ENCODE measurements at places on chromosomes 11 and 22.

DNA sequence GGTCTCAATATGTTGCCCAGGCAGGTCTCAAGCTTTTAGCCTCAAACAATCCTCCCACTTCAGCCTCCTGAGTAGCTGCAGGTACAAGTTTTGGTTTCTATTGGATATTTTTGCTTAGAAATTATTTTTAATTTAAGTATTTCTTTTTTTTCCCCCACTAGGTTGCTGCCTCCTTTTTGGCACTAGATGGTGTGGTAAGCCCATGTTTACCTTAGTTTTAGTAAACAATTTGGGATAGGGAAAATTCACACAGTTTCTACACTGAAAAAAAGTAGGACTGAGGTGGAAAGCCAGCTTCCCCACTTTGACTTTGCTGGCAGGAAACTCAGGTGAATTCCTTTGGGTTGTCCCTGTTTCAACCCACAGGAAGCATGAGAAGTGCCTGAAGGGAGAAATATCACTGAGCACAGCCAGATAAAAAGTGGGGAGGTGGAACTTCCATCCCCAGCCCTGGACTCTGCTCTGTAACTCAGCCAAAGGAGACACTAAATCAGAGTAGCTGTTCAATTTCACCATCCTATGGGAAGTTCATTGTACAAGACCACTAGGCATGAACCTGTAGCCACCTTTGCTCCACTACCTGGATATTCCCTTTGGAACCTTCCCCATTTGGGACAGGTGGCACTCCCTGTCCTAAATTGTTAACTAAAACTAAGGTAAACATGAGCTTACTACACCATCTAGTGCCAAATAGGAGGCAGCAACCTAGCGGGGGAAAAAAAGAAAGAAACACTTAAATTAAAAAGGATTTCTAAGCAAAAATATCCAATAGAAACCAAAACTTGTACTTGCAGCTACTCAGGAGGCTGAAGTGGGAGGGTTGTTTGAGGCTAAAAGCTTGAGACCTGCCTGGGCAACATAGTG is 154.4 kb upstream of the FAT3 start:
- no peak for DNase-seq

DNA sequence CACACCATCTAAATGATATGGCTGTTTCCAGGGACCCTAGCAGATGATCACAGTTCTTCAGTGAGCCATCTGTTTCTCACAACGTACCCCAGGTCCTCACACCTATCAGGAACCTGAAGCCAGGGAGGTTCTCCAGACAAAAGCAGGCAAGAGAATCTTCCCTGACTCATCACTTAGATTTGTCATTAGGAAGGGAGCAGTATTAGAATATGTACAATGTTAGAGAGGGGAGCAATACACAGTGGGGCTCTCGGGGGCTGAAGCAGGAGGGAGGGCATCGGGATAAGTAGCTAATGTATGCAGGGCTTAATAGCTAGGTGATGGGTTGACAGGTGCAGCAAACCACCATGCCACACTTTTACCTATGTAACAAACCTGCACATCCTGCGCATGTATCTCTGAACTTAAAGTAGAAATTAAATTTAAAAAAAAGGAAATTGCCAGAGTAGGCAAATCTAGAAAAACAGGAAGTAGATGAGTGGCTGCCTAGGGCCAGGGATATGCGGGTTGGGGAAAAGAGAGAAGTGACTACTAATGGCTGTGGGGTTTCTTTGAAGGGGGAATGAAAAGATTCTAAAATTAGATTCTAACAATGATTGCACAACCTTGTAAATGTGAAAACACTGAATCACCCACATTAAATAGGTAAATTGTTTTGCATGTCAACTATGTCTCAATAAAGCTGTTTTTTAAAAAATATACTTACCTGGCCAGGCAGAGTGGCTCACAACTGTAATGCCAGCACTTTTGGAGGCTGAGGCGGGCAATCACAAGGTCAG is 14.4 kb downstream of the C22orf42 start:
- DNase-seq, result no peak

GRCh38 chr11:60977224-60977623 is 5.7 kb downstream of the CD6 start:
- DNase-seq, result no peak

- DNase-seq, result peak; percentile 74
Observed at GRCh38 chr11:57779276-57779675, 17.7 kb downstream of the CTNND1 start.

- DNase-seq, result no peak
Observed at GRCh38 chr22:49765091-49765771, 62.4 kb downstream of the BRD1 start.

GRCh38 chr11:17923217-17923616 is 89.6 kb downstream of the SERGEF start:
- no peak for DNase-seq

- DNase-seq, result no peak
Observed at GRCh38 chr11:120680322-120680721, 168.8 kb downstream of the GRIK4 start.

DNA sequence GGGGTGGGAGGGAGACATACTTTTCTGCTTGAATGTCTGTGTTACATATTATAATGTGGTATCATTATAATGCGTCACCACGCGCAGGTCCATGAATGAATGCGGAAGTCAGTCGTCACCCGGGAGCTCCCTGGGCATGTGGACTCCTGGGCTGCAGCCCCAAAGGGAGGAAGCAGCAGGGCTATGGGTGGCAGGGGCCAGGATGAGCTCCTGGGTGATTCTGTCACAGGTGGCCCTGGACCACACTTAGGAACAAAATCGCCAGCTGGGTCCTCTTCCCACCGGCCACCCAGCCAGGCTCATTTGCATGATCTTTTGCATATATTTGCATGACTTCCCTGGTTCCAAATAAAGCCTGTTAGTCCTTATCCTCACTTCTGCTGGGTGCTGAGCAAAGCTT is 51.2 kb downstream of the KCNJ4 start:
- no peak for DNase-seq

All from prostate gland (tissue), 2 donors.